Anterior cingulate cortex (tissue), 58 donors: ENCODE measurements at places on chromosomes 5 and 9.

DNA sequence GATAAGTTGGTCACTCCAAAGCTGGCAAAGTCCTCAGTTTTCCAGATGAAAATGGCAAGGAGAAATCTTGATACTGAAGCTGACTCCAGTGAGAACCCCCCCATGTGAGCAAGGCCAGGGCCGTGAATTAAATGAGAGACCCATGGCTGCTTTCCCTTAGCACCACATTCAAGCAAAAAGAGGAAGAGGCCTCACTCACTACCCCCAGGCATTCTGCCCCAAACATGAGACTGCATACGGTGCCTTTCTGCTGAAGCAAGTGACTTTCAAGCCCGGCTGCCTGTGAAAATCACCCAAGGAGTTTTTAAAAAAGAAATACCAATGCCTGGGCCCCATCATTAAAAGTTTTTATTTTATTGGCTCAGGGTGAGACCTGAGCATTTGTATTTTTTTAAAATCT, 66.9 kb downstream of the TMEM252 start:
- DNase-seq: no peak

- DNase-seq: no peak
Observed at GRCh38 chr9:109403116-109403515, 82.3 kb upstream of the EPB41L4B start.

DNA sequence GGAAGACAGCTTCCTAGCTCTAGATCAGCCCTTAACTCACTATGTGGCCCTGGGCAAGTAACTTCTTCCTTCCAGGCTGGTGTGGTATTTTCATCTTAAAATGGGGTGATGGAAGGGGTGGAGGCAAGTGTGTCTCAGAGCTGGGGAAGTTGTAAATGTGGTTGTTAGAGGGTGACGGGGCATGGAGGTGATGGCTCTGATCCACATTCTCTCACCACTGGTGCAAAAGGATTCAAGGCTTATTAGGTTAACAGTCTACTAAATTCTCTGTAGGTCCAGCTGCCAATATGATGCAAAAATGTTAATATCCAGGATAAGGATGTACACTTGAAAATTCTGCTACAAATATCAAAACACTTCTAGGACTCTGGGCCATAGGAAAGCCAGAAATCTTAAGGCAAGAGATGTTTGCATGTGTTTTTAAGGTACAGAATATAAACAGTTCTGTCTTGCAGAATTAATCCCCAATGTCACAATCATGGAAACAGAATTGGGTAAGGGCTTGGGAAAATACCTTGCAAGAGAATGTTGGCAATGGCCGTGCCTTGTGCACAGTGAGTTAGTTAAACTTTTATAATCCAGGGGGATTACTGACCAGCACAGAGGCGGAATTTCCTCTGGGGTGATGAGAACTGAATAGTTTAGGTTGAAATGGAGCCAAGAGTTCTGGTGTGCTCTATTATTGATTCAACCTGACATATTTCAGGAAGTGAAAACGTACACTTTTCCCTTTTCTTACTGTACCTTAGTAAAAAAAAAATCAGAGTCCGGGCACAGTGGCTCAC, 19.8 kb downstream of the TNFSF15 start:
- no peak for DNase-seq

GRCh38 chr5:169914766-169915165, 65.5 kb downstream of the INSYN2B start:
- DNase-seq: peak; percentile 5

DNA sequence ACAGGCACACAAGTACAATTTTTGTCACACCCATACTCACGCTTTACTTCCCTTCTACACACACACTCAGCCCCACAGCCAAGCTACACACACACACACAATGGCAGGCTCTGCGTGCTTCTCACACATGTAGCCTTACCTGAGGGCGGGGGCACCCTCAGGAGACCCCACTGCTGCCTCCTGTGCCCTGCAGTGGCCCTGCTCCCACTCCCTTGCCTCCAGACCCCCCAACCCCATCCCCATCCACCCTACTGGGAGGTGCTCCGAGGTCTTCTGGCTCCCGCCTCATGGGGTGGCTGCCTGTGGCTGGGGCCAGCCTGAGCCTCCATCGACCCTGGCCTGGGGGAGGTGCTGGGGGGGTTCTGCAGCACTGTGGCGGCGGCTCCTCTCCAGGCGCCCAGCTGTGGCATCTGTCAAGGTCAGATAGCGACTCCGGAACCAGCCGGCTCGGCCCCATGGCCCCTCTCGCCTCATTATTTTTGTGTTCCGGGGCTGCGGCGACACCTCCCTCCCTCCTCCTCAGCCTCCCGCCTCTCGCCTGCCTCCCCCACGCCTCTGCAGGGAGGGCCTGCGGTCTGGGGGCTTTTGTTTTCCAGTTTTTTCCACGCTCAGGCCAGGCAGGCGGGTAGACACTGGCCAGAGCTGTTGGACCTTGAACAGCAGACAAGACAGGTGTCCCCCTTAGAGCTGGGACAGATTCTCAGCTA, 21.7 kb downstream of the CXXC5 start:
- no peak for DNase-seq

GRCh38 chr9:91036356-91036755, 234.7 kb downstream of the SYK start:
- DNase-seq: no peak

GRCh38 chr5:149794487-149794971, 64.4 kb downstream of the PPARGC1B start:
- no peak for DNase-seq

- no peak for DNase-seq
Observed at GRCh38 chr9:108953983-108954574, 19.9 kb downstream of the ABITRAM start.

DNA sequence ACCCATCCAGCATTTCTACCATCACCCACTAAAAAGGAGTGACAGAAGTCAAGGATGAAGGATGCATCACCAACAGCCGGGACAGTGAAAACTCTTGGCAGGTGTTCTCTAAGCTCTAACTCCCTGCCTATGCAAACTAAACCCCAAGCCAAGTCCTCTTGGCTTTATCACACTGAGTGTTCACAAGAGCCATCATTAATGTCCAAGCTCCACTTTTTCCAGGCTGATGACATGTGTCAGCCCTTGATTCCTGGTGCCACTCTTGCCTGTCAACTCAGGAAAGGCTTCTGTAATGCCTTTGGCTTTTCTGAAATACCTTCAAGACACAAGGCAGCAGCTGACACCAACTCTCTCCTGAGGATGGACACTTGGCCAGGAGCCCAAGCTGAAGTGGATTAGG, 86.9 kb downstream of the NR6A1 start:
- DNase-seq: no peak

DNA sequence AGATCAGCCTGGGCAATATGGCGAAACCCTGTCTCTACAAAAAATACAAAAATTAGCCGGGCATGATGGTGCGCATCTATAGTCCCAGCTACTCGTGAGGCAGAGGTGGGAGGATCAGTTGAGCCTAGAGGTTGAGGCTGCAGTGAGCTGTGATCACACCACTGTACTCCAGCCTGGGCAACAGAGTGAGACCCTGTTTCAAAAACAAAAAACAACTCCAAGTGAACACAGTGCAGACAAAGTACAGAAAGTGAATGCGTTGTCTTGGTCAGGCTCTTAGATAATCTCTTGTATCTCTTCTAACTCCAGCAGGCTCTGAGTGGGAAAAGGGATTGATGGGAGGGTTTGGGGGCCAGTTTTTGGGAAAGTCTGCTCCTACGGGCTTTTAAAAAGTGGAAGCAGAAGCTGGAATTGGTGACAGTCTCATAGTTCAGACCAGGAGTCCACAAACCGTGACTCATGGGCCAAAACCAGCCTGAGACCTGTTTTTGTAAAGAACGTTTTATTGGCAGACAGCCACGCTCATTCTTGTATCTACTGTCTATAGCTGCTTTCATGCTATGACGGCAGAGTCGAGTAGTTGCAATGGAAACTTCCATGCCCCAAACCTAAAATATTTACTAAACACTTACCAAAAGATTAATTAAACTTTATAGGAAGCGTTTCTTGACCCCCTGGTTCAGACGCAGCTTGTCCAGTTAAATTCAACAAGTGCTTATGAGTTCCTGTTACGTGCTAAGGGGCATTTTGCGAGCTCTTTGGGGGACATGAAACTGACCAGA, 32.9 kb downstream of the NDST1 start:
- DNase-seq: peak; percentile 20

GRCh38 chr5:177162379-177162778, 28.8 kb downstream of the NSD1 start:
- DNase-seq: no peak

DNA sequence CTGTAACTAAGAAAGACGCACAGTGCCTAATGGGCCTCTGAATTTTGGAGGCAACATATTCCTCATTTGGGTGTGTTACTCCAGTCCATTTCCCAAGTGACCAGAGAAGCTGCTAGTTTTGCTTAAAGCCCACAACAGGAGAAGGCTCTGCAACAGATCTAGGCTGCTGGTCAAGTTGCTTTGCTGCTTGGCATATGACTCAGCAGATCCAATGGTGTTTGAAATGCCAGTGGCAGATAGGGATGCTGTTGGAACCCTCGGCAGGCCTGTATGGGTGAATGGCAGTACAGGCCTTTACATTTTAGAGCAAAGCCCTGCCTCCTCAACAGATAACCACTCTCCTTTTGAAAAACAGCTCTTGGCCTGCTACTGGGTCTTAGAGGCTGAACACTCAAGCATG, 36.2 kb upstream of the ROR2 start:
- DNase-seq: no peak

DNA sequence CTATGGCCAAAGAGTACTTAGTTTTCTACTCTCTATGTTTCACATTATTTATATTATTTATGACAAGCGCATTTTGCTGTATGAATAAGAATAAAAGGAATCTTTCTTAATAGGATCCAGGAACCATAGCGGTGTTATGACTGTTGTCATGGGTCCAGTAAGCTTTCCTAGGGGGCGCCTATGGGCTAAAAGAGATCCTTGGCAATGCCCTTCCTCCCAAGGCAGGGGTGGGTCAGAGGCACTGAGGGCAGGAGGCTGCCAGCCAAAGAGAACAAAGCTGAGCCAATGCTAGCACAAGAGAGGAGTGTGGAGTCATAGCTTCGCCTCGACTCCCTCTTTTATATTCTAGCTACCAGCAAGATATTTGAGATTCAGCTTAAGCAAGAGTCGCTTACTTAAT, 98.4 kb upstream of the GNAQ start:
- peak; percentile 52 for DNase-seq

GRCh38 chr9:113566016-113566711, 102.6 kb downstream of the RGS3 start:
- no peak for DNase-seq

DNA sequence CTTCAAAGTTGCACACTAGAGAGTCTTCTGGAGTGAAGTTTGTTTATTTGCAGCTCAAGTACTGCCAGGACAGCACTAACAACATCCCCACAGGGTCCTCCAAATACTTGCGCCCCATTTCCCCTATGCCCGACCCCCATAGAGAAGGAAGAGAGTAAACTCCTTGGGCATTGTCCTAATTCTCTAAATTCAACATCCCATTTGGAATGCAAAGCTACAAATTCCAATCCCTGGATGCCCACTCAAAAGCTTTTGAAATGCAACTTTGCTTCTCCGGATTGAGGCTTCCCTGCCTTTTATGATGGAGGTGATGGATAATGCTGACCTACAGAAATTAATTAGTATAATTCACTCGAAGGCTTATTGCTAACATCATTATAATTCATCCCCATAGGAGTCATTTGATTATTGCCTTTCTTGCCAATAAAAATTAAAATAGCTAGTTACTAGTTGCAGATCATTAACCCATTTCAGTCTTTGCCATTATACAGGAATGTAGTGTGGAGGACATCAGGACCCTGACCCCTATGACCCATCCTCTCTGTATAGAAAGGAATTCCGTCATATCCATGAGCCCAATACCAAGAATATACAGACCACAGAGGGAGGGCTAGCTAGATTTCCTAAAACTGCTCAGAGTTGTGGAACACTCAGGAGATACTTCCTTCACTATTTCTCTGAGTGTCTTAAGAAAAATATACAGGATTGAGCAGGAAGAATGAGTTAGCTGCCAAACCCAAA, 277.6 kb downstream of the ZNF608 start:
- DNase-seq: no peak

DNA sequence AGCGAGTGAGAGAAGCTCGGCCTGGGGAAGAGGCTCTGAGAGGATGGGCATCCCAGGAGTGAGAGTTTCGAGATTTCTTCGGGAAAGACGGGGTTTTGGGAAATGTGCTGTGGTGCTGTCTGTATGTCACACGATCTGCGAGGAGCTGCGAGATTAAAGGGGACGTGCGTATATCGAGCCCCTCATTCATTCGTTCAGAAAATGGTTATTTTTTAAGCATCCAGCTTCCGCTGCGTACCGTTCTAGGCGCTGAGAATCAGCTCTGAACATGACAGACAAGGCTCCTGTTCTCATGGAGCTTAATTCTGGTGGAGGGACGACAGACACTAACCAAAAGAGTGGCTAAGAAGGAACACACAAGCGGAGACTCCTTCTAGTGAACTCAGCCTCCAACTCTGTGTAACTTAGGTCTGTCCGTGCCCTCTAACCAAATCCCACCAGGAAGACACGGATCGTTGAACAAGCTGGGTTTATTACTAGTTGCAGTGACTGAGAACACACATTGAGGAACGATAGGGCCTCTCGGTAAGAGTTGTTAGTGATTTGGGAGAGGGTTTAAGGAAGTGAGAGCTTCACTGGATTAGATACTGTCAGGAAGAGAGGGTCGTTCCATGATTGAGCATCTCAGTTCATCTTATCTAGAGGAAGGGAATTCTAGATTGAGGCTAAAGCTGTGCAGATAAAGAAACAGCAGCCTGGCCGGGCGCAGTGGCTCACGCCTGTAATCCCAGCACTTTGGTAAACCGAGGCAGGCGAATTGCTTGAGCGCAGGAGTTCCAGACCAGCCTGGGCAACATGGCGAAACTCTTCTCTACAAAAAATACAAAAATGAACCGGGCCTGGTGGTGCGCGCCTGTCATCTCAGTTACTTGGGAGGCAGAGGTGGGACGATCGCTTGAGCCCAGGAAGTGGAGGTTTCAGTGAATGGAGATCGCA, 1.0 kb upstream of the FBXW11 start:
- DNase-seq: peak; percentile 63

GRCh38 chr5:141821430-141821925, 56.7 kb downstream of the PCDH1 start:
- peak; percentile 31 for DNase-seq

- DNase-seq: no peak
Observed at GRCh38 chr9:68981789-68982188, 32.1 kb downstream of the PRKACG start.

GRCh38 chr5:5882706-5883105, 460.2 kb downstream of the ICE1 start:
- DNase-seq: peak; percentile 12

DNA sequence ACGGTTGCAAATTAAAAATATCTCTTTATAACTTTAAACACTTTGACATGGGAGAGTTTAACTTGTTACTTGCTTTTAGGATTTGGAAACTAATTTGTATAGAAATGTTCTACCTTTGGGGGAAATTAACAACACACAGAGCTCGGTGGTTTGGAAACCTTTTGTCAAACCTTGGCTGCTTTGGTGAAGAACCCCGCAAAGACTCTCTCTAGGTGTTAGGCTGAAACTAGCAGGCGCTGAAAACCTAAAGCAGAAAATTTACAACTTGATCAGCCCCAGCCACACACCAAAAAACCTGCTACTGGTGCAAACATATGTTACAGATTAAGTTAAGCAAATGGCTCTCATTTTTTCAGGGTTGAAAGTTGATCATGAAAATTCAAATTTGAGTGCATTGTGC, 25.8 kb downstream of the NR2F1 start:
- DNase-seq: no peak

GRCh38 chr5:113092683-113093082, 116.1 kb downstream of the DCP2 start:
- DNase-seq: no peak
